Right cardiac atrium (tissue), 5 donors: ENCODE measurements at places on chromosomes 16 and 17. TPM values are rescaled to one million over a fixed set of nuclear protein-coding genes. Genes with fewer than 3 reads are reported as not detected.

DNA sequence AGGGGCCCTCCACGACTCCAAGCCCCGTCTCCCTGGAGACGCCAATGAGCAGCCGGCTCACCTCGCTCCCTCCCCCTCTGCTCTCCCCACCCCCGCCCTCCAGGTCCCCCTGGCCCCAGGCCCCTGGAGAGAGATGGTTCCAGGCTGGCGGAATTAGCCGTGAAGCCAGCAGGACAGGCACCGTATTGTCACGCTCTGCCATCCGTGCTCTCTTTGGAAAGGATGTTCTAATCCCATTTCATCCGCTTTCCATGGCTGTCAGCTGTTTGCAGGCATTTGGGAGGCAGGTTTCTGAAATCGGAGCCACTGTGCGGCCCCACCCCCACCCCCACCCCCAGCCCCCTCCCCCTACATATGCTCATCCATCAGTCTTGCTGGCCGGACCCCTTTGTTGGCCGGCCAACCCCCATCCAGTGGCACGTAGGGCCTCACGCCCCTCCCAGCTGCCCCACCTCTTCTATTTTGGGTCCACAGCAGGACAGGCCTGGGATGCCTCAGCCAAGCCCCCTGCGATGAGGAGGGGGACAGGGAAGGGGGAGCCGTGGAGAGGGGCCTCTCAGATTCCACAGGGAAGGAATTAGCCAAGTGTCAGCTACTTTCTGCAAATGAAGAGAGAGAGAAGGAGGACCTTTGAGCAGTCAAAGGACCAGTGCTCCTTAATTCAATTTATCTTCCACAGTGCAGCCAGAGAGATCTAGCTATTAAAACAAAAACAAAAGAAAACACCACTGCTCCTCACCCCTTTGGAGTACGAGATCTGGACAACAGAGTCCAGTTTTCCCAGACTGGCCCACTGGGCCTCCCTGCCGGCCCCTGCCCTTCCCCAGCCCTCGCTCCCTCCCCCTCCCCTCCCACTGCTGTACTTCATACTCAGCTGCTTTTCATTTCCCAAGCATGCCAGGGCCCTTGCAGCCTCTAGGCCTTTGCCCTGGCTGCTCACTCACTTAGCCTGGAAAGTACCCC lies 30.7 kb downstream of the SDK2 start:
- no peak for DNase-seq

DNA sequence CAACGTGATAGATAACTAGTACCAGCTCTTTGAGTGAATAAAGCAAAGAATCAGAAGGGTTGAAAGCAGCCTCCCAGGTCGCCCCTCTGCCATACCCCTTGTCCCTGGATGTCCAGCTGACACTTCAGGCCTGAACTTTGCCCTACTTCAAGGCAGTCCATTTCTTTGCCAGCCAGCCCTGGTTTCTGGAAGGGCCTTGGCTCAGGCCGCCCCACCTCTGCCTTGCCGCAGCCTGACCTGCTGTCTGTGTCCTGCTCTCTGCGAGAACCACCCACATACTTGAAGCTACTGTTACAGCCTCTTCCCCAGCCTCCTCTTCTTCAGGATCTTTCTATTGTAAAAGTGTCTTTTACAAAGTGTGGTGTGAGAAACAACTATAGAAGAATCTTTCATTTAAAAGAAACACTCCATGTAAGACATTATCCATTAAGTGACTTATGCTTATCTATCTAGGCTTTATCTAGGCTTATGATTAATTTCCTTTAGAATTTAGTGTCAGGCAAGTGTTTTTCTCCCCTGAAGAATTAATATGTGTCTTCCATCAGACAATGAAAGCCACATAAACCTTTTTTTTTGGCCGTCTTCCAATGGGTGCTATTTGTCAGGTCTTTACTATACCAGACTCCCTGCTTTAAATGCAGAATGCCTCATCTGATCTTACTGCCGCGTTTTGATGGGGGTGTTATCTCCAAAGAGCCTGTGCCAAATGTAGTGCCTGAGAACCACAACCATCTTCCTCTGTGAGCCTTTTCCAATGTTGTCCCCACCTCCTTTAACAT lies 133.9 kb downstream of the SOCS1 start:
- DNase-seq: no peak

GRCh38 chr17:75652934-75653549 lies 13.9 kb downstream of the RECQL5 start:
- no peak for DNase-seq

GRCh38 chr17:7716901-7717755 lies at the start of gene DNAH2:
Gene DNAH2, plus strand, starts transcription at chr17:7717744. Its CDS starts 1,991 bp downstream, at chr17:7719735.
- DNase-seq: peak; percentile 76

DNA sequence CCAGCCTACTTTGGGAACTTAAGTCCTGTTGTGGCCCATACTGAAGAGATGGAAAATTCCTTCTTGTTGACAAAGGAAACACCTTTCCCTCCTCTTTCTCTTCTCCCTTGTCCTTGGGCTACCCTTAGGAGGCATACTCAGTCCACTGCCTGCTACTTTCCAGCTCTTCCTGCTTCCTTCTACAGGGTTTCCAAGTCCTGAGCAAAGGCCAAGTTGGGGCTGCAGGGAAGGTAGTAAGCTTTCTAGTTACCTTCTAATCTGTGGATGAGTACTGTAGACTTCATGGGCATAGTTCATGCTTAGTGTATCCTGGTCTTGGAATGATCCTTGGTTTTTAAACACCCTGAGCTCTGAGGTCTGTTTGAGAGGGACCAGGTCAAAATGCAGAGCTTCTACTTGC lies 299.2 kb upstream of the MAF start:
- no peak for DNase-seq

Gene WNT3
- 2.5 TPM for total RNA-seq

Gene GDPD3
- 3.7 TPM for total RNA-seq

Gene PMFBP1
- total RNA-seq: not detected

Gene DHODH
- 47.2 TPM for total RNA-seq

Gene CA5A
- total RNA-seq: not detected
